Myocyte (in vitro differentiated cells): ENCODE measurements at places on chromosomes 7 and 10.

- DNase-seq = peak; percentile 68
Measured at GRCh38 chr7:119720541-119720940, 552.4 kb upstream of the KCND2 start.

- DNase-seq = no peak
Measured at GRCh38 chr10:100201549-100201948, 15.7 kb upstream of the ERLIN1 start.

GRCh38 chr7:108235451-108236061 lies 105.4 kb upstream of the LAMB4 start:
- DNase-seq = no peak

DNA sequence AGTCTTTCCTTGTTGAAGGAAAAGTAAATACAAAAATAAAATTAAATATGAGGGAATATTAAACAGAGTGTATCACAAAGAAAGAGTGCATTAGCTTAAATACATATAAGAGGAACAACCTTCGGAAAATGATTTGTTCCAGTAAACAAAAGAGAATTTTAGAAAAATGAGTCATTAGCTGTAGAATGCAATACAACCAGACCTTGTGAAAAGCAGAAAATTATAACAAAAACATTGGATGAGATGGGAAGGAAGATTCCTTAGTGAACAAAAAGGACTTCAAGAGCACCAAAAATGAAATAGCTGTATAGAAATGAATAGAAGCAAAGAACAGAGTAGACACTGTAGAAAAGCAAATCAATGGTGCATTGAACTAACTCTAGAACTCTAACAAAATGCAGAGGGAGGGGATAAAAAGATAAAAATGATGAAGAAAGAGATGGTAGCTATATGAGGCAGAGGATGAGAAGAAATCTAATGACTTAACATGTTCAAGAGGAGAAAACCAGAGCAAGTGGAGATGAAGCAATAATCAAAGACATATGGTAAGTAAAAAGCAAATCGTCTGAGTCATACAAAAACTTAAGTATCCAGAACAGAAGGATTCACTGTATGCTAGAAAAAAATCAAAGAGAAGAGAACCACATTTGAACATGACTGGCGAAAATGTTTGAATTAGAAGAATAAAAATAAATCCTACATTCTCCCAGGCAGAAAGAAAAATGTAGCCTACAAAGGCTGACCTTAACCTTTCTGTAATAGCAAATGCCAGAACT lies 190.5 kb downstream of the TMEM26 start:
- DNase-seq = no peak

DNA sequence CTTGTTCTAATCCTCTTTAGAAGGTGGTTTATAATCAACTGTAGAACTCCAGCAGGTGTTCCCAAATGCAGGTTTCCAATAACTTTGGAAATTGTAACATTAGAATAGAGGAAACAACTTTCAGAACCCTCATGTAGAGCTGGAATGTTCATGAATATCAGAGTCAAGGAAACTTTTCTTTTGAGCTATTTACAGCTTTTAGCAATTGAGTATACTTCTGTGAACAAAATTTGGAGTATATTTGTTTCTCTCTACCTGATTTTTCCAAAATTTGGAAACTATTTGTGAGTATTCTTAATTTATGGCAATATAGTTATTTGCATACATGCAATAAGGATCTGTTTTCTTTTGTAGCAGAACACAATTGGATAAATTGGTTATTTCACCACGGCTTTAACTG lies 2.8 kb upstream of the CFAP43 start:
- DNase-seq = no peak
